ENCODE measurements at places on chromosomes 13 and 19. TPM values are rescaled to one million over a fixed set of nuclear protein-coding genes. Genes with fewer than 3 reads are reported as not detected.

Gene CD177
- total RNA-seq, result 1.7 TPM

Gene TSKS
- not detected for total RNA-seq

Gene ZSCAN4
- not detected for total RNA-seq

Gene KLK3
- total RNA-seq, result not detected

Gene MEF2B
- total RNA-seq, result not detected

- no peak for DNase-seq
These were observed 539.5 kb upstream of the SLC10A2 start for GRCh38 chr13:103605546-103606326.

- DNase-seq, result peak; percentile 3
These were observed 617.7 kb downstream of the DCT start for GRCh38 chr13:93861818-93862217.

GRCh38 chr13:103403148-103403740 is 337.0 kb upstream of the SLC10A2 start:
- peak; percentile 8 for DNase-seq

Gene GATAD2A
- 67.5 TPM for total RNA-seq

DNA sequence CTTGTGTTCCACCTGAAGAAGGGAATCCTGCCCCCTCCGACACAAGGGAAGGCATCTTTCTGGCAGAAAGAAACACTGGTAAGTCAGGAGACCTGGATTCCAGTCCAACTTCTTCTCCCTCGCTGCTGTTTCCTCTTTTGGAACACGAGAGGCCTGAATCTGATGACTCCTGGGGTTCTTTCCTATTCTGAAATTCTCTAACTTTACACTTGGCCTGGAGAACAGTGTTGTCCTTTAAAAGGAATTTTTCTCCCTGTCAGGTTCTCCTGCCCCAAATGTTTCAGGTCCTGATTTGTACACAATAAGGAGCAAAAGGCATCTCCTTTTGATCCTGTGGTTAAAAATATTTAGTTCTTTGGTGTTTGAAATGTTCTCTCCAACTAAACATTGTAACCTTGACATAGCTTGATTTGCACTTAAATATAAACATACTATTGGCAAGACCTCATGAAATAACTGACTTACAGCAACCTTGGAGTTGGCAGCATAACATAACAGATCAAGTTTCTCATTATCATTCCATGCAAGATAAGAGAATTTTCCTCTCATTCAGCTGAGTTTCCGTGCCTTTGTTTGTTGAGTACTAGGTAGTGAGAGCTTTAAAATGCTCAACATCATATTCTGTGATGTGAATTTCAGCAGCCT is 244.8 kb downstream of the COG6 start:
- no peak for DNase-seq

GRCh38 chr19:45693106-45693788 is 781 bp downstream of the QPCTL start:
- peak; percentile 55 for DNase-seq

GRCh38 chr13:113162783-113163685 is 4.6 kb downstream of the PROZ start:
- no peak for DNase-seq

- DNase-seq, result no peak
These were observed 69.9 kb downstream of the TSC22D1 start for GRCh38 chr13:44506251-44506650.

Gene RXFP2
- total RNA-seq, result not detected

Gene ZNF573
- 8.7 TPM for total RNA-seq

- DNase-seq, result peak; percentile 58
These were observed 144.5 kb downstream of the NUFIP1 start for GRCh38 chr13:44844786-44845185.
